ENCODE measurements at places on chromosomes 4 and X.

DNA sequence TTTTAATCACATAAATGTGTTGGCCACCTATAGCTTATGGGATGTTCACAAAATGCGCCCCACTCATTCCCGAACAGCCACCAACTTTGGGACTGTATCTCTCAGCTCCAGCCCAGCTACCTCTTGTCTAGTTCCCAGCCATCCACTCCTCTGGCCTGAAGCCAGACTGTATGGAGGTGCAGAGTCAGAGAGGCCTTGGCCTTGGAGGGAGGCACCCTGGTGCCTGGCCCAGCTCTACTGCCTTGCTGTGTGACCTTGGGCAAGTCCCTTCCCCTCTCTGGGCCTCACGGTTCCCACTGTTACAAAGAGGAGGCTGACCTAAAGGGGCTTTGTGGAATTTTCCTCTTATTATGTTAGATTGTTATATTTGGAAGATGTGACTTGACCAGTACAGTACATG, 13.9 kb downstream of the MAMLD1 start:
- DNase-seq: no peak

DNA sequence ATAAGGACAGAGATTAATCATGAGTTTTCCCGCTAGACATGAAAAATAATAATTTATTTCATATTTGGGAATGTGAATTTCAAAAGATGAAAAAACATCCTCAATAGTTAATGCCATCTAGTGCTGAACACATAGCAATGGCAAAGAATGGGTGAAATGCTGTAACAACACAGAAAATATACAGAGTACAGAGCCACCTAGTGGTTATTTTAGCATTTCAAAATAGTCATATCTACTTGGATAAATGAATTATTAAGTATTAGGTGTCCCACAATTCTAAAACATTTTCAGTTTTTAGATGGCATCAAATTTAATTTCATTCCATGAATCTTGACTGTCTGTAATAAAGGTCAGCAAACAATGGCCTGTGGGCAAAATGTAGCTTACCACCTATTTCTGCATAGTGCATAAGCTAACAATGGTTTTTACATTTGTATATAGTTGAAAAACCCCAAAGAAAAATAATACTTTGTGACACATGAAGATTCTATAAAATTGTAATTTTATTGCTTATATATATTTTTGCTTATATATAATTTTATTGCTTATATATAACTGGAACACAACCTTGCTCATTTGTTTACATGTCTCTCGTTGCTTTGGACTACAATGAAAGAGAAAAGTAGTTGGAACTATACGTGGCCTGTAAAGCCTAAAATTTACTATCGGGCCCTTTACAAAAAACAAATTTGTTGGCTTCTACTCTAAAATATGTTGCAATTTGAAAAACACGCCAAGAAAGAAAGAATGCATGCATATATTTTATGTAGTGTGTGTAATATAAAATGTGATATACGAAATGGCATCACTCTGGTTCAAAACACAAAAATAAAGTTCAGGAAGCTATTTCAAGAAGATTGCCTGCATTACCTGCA, 99.1 kb upstream of the FAM47C start:
- peak; percentile 1 for DNase-seq

DNA sequence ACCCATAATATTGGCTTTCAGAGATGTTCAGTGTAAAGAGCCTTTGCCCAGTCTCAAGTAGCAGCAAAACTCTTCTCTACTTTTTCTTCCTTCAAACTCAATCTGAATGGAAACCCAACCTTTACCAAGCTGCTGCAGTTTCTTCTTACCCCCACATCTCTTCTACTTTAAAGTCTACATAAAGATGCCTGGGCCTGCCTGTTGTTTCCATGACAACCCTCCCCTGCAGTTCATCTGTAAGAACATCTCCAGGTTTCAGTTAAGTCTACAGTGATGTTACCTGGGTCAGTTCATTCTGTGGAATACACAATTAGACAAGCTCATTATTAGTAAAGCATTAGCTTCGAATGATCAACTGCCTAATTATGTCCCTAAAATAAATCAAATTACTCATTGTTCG, 81.4 kb downstream of the SPANXN3 start:
- DNase-seq: no peak

- no peak for DNase-seq
Observed at GRCh38 chrX:69615342-69615741, 571 bp upstream of the EDA start.

DNA sequence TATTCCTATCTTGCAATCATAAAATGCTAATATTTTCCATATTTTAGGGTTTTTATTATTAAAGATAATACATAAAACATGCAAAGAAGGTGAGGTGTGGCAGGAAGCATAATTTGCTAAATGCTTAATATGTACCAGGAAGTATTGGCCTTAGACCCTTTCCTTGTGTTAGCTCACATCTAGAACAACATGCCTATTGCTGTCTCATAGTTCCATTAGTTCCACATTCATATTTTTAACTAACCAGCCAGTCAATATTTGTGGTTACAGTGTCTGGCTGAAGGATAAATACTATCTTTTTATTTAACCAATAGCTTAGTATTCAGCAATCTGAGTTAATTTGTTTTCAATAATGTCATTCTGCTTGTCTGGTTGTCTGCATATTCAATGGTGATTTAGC, 432.6 kb downstream of the INPP4B start:
- DNase-seq: no peak

- DNase-seq: no peak
Observed at GRCh38 chrX:136387951-136388502, 87.3 kb downstream of the ADGRG4 start.
